ENCODE measurements at places on chromosomes 5 and 9.

DNA sequence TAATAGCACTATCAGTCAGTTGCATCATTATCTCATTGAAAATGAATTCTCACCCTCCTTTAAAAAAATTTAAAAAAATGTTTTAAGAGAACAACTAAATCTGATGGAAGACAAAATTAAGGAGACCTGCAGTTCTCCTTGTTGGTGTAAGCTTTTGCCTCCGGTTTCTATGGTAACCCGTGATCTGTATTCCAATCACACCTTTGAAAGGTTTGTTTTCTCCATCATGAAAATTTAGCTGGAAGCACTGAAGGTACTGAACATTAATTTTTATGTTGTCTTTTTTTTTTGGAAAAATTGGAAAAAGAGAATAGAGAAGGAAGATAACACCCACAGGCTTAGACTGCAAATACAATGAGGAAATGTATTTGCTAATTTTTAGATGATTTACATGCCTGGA, 2.5 kb upstream of the BASP1 start:
- no peak for DNase-seq

GRCh38 chr5:124772457-124773200, 26.2 kb upstream of the ZNF608 start:
- no peak for DNase-seq

DNA sequence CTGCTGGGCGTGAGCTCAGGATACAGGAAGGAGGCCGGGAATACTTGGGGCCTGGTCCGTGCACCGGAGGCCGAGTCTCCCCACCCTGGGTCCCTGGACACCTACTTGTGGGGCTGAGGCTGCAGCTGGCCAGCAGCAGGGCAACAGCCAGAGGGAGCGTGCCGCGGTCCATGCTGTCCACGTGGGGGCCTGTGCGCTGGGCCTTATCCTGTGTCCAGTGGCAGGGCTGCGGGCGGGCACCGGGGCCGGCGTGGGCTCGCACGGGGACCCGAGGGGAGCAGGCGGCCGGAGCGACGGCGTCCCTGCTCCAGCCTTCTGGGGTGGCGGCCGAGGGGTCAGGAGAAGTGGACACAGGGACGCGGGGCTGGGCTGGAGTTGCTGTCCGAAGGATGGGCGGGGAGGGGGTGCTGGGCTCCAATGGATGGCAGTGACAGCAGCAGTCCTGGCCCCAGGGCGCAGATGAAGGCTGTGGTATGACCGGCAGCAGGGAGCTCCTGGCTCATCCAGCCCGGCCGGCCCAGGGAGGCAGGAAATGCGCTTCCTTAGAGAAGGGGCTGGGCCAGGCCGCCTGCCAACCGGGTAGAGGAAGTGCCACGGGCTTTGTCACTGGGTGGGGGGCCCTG, at the start of gene ENG:
Gene ENG (minus strand): TSS at position 475 of the 623 bp plus-strand sequence. CDS start 303 bp downstream, at position 172.
- no peak for DNase-seq

DNA sequence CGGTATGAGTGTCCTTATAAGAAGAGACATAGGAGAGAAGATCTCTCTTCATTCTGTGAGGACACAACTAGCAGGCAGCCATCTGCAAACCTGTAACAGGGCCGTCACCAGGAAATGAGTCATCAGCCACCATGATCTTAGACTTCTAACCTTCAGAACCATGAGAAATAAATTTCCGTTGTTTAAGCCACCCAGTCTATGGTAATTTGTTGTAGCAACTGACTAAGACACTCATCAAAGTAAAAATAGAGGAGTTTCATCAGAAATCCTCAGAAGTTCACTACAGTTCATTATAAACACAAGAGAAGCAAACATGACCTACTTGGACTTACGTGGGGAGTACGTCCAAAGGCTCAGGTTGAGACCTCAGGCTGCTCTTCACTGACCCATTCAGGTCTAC, 357.7 kb downstream of the SEMA5A start:
- DNase-seq = no peak

- DNase-seq = no peak
These were observed 18.1 kb downstream of the OTP start for GRCh38 chr5:77620405-77620804.

GRCh38 chr9:104269996-104270963, 176.2 kb downstream of the SMC2 start:
- DNase-seq = no peak

- DNase-seq = no peak
These were observed 243.5 kb upstream of the CCNG1 start for GRCh38 chr5:163193886-163194285.

DNA sequence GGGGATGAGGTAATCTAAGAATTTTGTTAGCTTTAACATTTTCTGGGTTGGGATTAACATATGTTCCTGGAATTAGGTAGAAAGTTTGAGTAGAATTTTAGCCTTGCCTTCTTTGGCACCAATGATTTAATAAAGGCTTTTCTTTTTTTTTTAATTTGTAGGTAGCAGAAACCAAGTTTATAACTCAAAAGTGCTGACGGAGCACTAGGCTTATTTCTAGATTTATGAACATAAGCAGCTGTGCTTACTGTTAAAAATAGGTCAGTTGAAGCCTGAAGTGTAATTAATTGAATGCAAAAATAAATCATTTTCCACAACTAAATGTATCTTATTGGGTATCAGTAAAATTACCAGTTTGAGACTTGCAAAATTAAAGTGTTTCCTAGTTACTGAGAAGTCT, 62.4 kb downstream of the TAF11L14 start:
- no peak for DNase-seq

DNA sequence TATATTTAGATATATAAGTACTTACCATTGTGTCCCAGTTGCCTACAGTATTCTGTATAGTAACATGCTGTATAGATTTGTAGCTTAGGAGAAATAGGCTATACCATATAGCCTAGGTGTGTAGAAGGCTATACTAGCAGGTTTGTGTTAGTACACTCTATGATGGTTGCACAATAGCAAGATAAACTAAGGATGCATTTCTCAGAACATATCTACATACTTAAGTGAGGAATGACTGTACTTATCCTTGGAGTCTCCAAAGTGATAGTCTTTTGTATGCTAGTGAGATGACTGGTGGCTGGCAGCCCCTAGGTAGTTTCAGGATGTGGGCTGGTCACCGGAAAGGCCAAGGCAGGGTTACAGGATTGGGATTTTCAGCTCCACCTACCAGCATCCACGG, 208.7 kb downstream of the ARHGEF28 start:
- DNase-seq = no peak

DNA sequence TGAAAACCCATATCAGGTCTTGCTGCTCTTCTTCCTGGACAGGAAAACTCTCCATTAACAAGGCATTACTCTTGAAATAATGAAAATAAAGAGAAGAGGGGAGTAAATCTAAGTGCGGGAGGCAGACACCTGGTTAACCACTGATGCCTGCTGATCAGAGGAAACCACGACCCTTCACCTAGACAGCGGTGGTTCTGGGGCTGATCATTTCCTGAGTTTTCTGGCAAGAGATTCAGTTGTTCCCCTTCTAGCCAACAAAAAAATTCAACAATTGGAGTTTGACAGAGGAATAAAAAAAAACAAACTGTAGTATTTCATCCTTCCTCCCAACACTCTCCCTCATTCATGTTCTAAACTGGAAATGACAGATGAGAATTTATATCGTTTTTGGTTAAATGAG, 3.0 kb downstream of the RLN2 start:
- no peak for DNase-seq

- DNase-seq = no peak
These were observed 90.3 kb downstream of the SH3GL2 start for GRCh38 chr9:17669206-17669605.

DNA sequence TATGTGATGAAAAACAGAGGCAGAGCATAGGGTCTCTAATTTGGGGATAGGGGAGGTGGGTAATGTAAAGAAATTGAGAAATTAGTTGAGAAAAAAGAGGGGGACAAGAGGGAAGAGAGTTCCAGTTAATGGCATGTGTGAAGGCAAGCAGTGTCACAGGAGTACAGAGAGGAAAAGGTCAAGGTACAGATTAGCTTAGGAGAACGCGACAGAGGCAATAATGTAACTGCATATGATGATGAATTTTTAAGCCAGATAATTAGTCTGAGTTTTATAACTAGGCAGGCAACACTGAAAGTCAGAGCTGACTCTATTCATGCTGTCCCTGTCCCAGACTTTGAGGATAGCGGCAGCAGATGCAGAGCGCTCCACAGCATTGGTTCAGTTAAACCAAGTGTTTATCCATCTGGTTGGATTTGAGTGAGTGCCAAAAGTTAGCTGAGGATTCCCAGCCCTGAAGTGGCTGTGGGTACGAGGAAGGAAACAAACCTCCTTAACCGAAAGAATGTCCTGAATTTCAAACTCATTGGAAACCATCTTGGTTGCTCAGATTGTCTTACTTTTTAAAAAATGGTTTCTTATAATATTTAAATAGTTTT, 315.2 kb downstream of the ARHGAP26 start:
- no peak for DNase-seq

DNA sequence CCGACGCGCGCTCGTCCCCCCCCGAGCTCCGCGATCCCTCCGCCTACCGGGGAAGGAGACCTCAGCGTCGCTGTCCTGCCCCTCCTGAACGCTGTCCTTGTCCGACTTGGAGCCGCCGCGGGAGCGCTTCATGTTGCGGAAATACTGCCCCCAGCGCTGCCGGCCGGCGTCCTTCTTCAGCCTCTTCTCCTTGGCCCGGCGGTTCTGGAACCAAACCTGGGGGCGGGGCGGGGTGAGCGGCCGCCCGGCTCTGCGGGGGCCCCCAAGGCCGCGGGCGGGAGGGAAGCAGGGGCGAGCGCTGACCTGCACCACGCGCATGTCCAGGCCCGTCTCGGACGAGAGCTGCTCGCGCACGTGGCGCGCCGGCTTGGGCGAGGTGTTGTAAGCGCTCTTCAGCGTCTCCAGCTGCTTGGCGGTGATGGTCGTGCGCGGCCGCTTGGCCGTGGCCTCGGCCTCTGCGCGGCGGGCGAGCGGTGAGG, 6.3 kb downstream of the LHX3 start:
- no peak for DNase-seq

DNA sequence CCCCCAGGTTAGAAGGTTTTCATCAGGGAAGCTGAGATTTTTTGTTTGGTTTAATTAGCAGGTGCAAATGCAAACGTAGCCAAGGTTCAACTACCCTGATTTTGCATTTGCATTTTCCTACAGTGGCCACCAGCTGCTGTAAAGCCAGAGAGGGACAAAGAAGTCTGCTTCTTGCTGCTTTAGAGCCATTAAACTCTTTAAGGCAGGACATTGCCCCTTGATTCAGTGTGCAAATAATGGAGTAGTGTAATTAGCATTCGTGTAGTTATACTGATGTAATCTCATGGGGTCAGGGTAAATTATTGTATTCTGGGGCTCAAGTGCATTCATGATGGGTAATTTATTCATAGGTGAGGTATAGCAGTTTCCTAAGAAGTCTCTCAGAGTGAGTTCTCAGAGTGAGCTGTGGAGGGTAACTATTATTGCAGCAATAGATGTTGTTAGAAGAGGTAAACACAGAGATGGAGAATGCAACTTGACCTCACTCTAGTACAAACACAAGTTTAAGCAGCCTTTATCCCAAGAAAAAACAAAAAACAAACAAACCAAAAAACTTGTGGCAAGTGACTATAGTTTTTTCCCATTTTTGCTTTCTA, 526.5 kb downstream of the KIF4B start:
- no peak for DNase-seq

- no peak for DNase-seq
These were observed 320.3 kb downstream of the ARHGEF28 start for GRCh38 chr5:73946278-73946677.

DNA sequence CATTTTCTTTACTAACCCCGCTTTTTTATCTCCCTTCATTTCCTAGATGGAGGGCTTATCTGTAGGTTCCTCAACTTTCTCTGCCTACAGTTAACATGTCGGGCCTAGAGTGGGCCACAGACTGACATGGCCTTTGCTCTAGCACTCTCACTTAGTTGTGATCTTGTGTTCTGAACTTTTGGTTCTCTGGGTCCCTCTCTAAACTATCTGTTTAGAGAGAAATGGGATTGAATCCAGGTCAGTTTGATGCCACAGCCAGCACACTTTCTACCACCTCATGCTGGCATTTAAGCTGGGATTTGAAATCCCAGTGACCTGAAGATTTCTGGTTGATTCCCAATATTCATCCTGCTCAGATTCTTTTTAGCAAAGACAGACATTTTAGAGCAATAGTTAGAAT, 388.5 kb upstream of the PAPPA start:
- DNase-seq = no peak

DNA sequence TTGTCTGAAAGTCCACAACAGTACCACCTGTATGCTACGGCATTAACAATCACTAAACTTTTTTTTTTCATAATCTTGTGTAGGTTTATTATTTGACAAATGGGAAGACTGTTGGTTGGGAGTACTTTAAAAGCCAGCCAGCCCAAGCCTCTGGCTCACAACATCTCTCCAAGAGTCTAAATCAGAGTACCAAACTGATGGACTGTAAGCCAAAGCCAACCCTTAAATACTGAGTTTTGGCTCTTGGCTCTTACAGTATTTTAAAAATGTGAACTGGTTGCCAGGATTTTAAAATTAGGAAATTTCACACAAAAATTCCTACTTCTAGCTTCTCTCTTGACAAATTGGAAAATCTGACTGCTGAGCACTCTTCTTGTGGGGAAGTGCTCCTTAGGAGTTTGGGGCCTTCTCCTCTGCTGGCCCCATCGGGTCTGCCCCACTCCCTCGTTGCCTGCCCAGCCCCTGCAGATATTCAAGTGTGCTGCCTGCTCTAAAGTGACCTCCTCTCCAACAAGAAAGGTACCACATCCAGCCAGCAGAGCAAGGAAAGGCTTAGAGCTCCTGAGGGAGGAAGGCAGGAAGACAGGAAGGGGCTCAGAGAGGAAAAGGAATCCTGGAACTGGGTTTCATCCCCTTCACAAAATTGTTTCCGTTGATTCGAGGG, 21.8 kb upstream of the TMOD1 start:
- no peak for DNase-seq

GRCh38 chr5:128446-128845, 36.5 kb downstream of the PLEKHG4B start:
- no peak for DNase-seq
